ENCODE measurements at places on chromosomes 12 and 14.

DNA sequence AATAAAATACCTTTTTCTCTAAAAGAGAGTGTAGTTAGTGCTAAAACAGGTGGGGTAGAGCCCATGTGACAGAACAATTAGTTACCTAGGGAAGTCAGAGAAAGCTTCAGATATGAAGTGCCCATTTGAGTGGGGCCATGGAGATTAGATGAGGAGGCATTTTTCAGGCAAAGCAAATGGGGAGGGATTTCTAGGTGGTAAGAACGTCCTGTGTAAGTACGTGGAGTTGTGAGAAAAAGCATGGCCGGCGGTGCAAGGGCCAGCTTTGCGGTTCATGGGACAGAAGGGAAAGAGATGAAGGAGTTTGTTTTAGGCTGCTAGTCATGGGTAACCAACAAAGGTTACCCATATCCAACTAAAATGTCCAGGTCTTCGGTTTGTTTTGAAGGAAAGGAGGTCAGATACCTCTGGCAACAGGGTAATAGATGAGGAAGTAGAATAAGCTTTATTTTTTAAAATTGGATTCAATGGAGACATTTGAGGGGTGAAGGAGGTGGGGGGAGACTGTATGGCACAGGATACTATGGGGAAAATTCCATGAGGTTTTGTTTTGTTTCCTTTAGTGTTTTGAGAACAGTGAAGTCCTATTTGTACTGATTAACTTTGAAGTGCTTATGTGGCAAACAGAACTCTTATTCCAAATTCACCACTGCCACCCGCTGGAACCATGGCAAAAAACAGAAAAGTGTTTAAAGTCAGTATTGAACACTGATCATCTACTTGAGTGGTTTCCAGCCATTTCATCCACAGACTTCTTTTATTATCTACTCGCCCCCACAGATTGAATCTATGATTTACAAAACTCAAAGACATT lies 10.0 kb upstream of the SNRPF start:
- DNase-seq = peak; percentile 22

GRCh38 chr12:19203539-19204506 lies 74.3 kb downstream of the PLEKHA5 start:
- DNase-seq = no peak

GRCh38 chr12:26748741-26749431 lies 84.1 kb downstream of the ITPR2 start:
- DNase-seq = no peak

- DNase-seq = no peak
These were observed 55.4 kb upstream of the PYGL start for GRCh38 chr14:50999726-51000125.

DNA sequence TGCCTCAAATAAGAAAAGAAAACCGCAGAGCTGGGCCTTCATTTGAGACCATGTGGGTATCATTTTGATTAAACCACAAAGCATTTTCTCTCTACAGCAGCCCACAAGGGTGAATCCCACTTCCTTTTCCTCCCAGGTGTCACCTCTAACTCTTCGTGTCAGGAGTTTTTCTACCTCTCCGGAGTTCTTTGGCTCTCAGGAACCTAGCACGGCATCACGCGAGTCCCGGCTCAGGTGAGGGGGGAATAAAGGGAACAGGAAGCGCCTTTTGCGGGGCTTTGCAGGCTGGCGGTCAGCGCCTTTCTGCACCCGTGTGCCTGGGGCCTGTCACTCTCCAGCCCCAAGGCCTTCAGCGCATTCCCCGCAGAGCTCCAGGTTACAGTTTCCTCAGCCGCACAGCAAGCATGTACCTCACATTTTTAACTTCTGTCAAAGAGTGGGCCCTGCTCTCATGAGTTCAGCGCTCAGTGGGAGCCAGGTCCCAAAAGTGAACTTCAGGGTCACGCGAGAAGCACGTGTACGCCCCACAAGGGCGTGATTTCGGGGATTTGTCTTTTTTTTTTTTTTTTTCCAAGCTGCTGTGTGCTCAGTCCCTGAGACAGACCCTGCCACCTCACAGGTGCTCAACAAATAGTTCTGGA lies 740 bp upstream of the PRPF40B start:
- DNase-seq = peak; percentile 79

DNA sequence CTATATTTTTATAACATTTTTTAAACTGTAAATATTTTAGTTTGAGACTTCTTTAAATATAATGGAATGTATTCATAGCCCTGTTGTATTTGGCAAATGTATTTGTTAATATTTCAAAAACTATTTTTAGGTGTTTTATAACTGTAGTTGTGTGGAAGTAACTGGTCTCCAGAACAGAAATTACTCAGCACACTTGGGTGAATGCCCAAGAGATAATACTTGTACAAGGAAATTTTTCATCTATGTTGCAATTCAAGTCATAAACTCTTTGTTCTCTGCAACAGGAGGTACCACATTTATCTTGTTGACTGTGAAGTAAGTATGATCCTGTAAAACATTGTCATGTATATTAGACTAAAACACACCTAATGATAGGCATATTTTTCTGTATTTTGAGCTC lies 72.8 kb downstream of the SLCO1B3 start:
- DNase-seq = no peak

GRCh38 chr12:45353944-45354343 lies 138.0 kb downstream of the ANO6 start:
- DNase-seq = no peak

DNA sequence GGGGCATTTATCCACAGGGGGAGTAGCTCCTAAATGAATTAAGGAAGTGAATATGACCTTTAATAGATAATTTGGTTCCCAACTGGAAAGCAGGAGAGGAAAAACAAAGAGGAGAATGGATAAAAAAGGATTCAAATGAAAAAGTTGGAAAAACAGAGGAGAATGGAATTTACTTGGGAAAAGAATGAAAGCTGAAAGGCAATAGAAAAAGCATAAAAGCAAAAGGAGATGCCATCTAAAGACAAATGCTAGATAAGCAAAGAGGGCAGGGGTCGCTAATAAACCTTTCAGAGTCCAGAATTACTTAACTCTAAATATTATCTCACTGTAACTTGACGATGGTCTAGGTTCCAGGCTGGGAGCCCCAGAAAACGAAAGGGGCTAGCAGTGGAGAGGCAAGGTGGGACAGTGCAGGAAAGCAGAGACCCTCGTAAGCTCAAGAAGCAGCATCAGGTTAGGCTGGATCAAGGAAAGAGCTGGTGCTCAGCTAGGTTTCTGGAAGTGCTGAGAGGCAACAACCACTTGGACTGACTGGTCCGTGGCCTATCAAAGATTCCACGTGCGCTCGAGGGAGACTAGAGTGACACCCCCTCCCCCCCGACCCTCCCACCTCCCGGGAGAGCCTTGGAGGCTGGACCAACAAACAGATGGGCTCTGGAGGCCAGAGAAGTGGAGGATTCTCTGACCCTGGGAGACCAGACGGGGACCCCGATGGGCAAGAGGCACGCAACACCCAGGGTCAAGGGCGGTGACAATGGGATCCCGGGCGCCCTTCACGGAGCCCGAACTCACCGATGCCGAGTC lies 1.2 kb downstream of the SLC2A13 start:
- DNase-seq = peak; percentile 25

GRCh38 chr12:31962076-31962475 lies 2.9 kb downstream of the RESF1 start:
- DNase-seq = no peak

- DNase-seq = no peak
These were observed 1.2 kb downstream of the RPH3A start for GRCh38 chr12:112792743-112793142.

GRCh38 chr14:74616996-74617700 lies 5.1 kb upstream of the LTBP2 start:
- no peak for DNase-seq

GRCh38 chr12:51667269-51667668 lies 76.2 kb downstream of the SCN8A start:
- no peak for DNase-seq

DNA sequence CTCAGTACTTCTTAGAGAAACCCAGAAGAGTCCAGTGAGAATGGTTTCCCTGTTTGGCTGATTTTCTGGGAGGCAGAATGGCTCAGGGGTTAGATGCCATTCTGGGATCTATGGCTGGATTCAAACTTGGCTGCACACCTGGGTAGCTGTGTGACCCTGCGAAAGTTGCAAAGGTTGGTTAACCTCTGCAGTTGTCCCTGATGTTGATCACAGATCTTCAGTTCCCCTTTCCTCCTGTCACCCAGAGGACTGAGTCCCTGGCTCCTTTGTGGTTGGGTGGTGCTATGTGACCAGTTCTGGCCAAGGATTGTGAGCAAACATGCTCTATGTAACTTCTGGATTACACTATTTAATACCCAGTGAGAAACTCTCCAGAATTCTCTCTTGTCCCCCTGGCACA lies 418.0 kb downstream of the RGS6 start:
- DNase-seq = no peak

DNA sequence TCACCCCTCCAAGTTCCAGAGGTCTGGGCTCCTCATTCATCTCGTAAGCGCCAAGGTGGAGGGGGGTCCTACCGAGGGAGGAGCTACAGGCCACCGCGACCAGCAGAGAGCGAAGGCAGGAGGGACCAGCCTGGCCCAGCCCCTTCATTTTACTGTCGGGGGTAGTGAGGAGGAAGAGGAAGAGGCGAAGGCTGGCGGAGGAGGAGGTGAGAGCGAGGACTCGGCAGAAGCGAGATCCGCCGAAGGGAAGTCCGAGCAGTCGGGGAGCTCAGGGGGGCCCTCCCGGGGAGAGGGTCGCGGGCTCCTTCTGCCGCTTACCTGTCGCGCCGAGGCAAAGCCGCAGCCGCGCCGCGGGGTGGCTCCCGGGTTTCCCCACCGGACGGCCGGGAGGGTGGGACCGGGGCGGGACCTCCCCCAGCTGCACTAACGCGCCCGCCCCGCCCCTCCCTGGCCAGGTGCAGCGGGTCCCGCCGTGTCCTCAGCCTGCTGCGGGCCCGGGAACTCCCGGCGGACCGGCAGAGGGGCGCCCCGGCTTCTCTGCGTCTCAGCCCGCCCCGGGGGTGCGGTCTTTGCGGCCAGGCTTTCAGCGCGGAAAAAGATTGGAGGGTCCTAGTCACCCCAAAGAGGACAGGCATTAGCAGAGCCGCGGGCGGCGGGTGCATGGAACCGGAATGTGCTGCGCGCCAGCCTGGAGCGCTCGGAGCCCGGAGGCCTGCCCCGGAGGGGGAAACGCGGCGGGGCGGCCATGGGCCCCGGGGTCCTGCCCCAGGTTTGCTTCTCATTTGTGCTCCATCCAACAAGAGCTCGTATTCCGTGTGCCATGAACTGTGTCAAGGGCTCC lies at the start of gene GALNT6:
Gene GALNT6, minus strand, starts transcription at position 124 of the 841 bp plus-strand sequence. CDS start 11,625 bp downstream, outside the sequence.
- DNase-seq = peak; percentile 58

- DNase-seq = no peak
These were observed 526.7 kb upstream of the TBX3 start for GRCh38 chr12:115210533-115211252.

GRCh38 chr12:108907839-108908351 lies 28.0 kb downstream of the DAO start:
- no peak for DNase-seq

- no peak for DNase-seq
These were observed 41.4 kb upstream of the CISTR start for GRCh38 chr12:53793221-53793620.

DNA sequence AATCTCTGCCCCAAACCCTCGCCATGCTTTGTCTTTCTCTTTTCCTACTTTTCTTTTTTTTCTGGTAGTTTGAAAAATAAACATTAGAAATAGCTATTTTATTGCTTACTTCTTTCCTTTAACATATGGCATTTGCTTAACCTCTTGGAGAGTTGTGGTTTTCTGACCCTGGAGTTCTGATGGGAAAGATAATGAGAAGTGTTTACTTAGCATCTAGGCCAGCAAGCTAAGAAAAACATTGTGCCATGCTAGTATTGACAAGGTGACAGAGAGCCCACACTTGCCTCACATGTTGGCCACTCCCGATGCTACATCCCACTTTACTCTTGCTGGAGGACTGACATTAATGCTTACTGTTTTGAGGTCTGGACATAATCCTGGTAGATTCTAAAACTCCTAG lies 886.2 kb downstream of the DIO2 start:
- DNase-seq = no peak

DNA sequence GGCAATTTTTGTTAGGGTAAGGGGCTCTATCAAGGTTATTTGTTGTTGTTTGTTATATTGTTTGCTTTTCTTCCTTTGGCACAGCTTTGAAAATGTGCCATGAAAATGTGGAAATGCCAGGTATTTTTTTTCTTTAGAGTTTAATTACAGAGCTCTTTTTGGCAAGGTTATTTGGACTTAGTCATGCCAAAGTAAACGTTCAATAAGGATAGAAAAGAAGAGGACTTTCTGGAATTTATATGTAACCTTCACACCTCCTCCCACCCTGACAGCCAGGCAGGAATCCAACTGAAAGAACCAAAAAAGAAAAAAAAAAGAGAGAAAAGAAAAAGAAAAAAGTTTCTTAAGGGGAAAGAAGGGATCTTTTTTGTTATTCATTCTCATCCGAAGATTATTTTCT lies 217.8 kb downstream of the KITLG start:
- no peak for DNase-seq

DNA sequence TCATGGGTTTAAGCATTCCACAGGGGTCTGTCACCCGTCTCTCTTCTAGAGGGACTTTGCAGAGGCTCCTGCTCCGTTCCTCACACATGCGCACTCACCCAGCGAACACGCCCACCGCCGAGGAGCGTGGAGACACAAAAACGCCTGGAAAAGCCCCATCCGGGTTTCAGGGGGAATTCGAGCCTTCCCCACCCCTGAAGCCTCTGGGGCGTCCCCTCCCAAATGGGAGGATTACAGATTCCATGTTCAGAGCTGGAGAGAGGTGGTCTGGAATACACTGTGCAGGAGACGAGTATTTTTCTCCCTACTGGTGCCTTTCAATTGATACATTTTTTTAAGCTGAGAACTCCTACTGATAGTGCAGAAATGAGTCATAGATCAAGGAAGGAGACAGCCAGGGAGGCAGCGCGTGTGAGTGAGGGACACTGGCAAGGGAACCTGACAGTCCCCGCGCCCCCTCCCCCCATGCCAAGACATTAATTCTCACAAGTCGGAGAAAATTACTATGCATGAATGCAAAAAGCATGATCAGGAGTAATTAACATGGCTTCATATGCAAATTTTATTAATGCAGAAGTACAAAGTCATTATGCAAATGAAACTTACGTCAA lies 36.9 kb downstream of the BCL11B start:
- no peak for DNase-seq

DNA sequence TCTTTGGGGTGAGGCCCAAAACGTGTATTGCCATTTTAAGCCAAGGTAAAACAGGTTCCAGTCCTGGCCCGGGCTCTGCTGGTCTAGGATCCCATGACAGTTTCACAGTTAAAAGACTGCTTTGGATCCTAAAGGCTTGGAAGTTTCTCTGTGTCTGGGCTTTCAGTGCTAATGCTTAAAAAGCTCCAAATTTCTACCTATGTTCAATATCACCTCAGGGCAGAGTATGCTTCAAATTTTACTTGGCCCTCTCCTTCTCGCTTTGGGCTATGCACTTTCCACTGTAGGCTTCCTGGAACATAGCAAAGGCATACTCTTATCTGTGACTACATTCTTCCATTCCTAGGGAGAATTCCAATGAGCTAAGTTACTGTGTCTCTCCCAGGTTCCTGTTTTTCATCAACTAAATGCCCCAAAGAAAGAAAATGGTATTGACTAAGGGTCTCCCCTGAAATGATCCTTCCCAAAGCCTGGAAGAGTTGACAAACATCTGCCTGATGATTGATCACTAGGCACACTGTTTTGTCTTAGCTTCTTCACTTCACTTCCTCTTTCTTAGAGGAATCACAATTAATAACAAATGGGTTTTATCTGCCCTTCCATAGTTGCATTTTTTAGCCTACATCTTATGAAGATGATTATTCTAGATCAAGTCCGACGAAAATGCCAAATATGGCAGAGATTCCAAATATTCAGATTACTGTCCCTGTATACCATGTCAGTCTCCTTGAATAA lies 79.4 kb downstream of the TMTC2 start:
- no peak for DNase-seq

Measured in OCI-LY7 (cell line).